Cardiac muscle cell (in vitro differentiated cells and primary cell): ENCODE measurements at places on chromosomes 7 and 10.

GRCh38 chr10:127999297-128000129 lies 92.6 kb downstream of the PTPRE start:
- DNase-seq = no peak

DNA sequence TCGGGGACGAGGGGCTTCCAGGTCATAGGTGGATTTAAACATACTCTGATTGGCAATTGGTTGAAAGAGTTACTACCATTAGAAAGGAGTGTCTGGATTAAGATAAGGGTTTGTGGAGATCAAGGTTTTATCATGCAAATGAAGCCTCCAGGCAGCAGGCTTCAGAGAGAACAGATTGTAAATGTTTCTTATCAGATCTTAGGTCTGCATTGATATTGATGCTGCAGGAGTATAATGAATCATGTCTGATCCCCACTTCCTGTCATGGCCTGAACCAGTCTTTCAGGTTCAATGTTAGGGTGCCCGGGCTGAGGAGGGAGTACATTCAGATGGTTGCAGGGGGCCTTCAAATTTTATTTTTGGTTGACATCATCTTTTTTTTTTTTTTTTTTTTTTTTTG lies 51.4 kb downstream of the SH3PXD2A start:
- no peak for DNase-seq

GRCh38 chr7:15582773-15583172 lies 21.0 kb upstream of the AGMO start:
- no peak for DNase-seq

DNA sequence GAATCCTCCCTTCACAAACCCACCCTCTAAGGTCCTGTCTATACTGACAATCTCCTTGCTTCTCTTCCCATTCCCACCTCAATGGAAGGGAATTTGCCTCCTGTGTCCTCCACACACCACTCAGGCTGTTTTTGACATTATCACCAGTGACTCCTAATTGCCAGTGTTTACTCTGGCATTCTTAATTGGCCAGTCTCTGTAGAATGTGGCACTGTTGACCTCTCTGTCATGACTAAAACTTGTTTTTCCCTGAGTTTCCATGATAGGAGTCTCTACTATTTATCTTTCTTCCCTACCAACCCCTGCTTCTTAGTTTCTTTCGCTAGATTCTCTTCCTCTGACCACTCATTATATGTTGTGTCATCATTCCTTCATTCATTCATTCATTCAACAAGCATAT lies 12.1 kb downstream of the SLC16A12 start:
- no peak for DNase-seq

GRCh38 chr10:81978238-81978637 lies 103.2 kb downstream of the NRG3 start:
- DNase-seq = peak; percentile 33

GRCh38 chr10:128871671-128872231 lies 595.3 kb upstream of the MGMT start:
- DNase-seq = no peak

- no peak for DNase-seq
Measured at GRCh38 chr7:96636342-96636860, 73.2 kb downstream of the SEM1 start.

DNA sequence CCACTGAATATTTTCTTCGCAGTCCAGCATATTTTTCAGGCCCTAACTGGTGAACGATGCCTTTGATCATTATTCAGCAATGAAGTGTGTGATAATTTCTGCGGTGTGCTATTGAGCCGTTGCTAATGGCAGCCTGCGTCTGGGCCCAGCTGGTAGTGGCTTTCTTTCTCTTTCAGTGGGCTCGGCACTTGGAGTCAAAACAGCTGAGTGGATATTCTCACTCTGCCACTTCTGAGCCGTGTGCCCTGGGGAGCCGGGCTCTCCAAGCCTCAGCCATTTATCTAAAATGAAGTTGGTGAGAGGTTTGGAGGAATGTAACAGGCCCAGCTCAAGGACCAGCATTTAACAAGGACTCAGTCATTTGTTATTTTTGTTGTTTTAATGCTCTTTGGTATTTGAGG lies 87.5 kb upstream of the IFRD1 start:
- DNase-seq = peak; percentile 42

- no peak for DNase-seq
Measured at GRCh38 chr7:75982306-75983064, 11.9 kb downstream of the TMEM120A start.

DNA sequence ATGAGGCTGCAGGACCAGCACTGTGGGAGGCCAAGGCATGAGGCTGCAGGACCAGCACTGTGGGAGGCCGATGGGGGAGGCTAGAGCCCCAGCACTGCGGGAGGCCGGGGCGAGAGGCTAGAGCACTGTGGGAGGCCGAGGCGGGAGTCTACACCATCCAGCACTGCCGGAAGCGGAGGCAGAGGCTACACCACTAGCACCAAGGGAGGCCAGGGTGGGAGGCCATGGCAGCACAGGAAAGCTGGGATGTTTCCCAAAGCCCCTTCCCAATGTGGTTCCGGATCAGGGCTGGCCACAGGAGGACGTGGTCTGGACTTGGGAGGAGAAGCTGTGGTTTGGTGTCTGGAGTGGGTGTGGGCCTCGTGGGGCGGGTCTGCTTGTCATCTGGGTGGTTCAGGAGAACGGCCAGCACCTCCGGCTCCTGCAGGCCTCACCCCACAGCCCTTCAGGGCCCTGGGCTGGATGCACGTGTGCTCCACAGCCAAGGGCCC lies 43.6 kb downstream of the PDGFA start:
- DNase-seq = no peak

- DNase-seq = no peak
Measured at GRCh38 chr7:68187532-68187931, 1190.9 kb downstream of the TYW1 start.

GRCh38 chr10:77249901-77250459 lies 387.6 kb downstream of the KCNMA1 start:
- DNase-seq = no peak

DNA sequence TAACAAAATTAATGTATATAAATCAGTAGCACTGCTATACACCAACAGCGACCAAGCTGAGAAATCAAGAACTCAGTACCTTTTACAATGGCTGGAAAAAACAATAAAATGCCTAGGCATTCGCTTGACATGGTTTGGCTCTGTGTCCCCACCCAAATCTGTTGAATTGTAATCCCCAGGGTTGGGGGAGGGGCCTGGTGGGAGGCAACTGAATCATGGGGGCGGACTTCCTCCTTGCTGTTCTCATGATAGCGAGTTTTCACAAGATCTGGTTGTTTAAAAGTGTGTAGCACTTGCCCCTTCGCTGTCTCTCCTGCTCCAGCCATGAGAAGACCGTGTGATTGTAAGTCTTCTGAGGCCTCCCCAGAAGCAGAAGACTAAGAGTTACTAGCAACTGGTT lies 8.6 kb downstream of the ZNF786 start:
- DNase-seq = no peak

DNA sequence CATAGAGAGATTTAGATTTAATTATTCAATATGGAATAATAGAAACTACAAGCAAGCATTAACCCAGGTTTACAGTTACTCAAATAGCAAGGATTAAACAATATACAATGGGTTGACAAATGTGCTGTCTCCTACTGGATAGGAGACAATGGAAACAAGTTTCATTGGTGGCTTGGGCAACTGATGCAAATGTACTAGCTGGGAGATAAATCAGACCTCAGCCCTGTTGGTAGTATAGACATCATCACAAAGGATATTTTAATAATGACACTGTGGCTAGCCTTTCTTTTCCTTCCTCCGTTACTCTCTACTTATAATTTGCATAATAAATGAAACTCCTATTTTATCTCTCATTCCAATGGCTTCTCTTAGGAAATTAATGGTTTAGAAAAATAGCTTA lies 96.5 kb upstream of the DKK1 start:
- DNase-seq = no peak

- no peak for DNase-seq
Measured at GRCh38 chr7:24755541-24756407, 1.5 kb downstream of the GSDME start.

DNA sequence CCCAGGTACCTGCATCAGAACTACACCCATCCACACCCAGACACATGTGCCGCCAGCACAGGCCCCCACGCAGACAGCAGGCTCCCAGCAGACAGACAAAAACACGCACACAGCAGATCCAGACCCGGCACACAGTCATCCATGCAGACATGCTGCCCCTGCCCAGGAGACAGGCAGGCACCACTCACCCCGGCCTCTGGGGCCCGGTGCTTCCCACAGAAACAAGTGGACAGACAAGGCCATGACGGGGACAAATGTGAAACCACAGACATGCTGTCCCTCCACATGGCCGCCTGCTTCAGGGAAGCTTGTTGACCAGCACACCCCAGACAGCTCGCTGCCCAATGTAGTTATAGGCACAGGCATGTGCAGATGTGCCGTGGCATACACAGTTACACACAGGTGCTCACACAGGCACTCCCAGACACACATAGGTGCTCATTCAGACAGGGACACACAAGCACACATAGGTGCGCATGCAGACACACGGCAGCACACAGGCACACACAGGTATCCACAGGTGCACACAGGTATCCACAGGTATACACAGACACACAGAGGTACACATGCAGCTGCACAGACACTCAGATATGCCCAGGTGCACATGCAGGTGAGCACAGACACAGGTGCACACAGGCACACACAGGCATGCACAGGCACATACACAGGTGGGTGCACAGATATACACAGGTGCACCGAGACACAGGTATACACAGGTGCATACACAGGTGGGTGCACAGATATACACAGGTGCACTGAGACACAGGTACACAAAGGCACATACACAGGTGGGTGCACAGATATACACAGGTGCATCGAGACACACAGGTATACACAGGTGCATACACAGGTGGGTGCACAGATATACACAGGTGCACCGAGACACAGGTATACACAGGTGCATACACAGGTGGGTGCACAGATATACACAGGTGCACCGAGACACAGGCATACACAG lies 10.5 kb upstream of the SCART1 start:
- no peak for DNase-seq

DNA sequence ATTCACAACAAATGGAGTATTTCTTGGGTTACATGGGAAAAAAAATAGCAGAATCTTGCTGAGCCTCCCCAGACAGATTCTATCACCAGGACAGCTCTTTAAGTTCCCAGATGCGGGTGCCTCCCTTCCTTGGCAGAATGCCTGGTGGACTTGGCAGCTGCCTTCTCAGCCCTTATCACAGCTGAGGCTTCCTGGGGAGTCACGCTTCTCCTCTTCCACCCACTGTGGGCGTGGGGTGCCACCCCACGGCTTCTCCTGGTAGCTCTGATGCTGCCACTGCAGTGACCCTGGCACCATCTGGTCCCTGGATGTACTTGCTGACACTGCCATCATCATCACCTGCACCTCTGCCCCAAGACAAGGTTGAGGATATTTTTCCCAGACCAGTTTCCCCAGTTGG lies 16.2 kb upstream of the NME8 start:
- peak; percentile 87 for DNase-seq

GRCh38 chr7:49424109-49424508 lies 349.3 kb upstream of the VWC2 start:
- no peak for DNase-seq

- DNase-seq = no peak
Measured at GRCh38 chr7:140657891-140658290, 14.9 kb upstream of the ADCK2 start.

- DNase-seq = no peak
Measured at GRCh38 chr10:42982891-42983506, 93.9 kb upstream of the RET start.

- no peak for DNase-seq
Measured at GRCh38 chr7:51977913-51978312, 661.3 kb upstream of the COBL start.

DNA sequence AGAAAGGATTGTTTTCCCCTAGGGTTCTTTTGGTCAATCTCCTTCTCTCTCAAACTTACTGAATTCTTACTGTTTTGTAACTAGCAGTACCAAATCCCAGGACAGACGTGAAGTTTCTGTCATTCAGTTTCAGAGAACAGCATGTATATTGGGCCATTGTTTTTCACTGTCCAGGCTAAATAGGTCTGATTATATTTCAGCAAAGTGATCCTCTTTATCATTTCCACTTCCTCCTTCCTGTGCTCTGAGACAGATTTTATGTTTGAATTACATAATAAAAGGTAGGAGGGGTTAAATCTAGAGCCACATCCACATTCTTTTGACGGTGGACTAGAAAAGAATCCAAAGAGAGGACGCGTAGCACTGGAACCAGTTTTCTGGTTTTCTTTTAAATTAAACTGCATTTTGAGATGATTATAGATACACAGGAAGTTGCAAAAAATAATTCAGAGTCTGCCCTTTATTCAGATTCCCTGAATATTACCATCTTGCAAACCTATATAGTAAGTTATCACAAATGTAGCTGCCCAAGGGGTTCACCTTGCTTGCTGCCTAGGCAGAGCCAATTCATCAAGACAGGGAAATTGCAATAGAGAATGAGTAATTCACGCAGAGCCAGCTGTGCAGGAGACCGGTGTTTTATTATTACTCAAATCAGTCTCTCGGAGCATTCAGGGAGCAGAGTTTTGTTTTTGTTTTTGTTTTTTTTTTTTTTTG lies 40.1 kb downstream of the AKR1E2 start:
- no peak for DNase-seq

DNA sequence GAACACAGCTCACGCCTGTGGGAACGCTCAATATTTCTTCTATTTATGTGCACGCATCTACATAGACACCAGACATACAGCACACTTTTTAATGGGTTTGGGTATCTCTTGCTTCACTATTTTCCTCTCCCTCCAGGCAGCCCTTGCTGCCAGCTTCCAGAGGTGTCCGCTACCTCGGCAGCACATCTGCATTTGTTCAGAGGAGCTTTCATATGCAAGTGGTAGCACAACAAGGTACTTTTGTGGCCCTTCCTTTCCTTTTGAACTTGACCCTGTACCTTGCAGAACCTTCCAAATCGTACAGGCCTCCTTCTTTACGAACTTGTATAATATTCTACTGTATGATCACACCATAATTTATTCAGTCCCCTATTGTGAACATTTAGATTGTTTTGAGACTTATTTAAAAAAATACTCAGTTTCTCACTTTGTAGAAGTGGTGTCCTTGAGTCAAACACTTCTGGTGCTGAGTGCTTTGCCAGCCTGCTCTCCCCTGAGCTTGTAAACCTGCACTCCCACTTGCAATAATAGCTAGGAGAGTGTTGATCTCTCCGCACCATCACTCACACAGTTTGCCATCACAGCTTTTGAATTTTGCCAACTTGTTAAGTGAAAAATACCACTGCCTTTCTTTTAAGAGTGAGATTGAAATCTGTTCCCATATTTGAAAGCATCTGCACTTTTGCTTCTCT lies 106.0 kb upstream of the ZNF32 start:
- DNase-seq = no peak

DNA sequence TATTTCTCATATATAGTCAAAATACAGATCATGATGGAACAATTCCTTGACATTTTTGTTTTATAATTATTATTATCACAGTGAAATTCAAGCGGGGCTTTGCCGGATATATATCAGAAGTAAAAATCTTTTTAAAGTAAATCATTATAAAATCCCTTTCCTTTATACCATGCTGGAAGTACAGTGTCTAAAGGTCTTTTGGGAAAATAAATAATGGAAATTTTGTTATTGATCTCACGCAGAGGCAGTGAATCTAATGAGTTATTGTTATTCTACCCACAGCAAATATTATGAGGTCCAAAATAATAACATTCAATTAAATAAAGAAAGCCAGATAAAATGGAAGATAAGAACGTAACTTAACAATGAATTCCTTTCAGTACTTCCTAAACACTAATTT lies 33.8 kb downstream of the GFRA1 start:
- no peak for DNase-seq
